Immature natural killer cell (primary cell): ENCODE measurements at places on chromosomes 7 and 10. TPM values are rescaled to one million over a fixed set of nuclear protein-coding genes. Genes with fewer than 3 reads are reported as not detected.

DNA sequence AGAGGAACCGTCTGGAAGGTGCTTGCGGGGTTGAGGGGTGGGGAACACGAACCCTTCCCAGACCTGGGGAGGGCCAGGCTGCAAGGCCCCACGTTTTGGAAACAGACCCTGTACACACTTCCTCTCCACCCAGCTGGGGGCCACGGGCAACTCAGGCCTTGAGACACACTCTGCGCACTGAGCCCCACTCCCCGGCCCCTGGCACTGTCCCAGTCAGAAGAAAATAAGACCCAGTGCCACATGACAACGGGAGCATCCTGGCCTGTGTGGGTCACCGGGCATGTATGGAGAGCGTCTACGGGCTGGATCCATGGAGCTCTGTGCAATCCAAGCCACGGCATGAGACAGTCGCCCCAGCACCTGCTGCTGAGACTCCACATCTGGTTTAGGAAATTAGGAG lies 63.7 kb downstream of the CARD11 start:
- H3K27me3 ChIP-seq: peaks cover 22% of the 10 kb centered on the region
- H3K36me3 ChIP-seq: peaks cover 12% of the 10 kb centered on the region
- peaks cover 90% of the 10 kb centered on the region for H3K4me1 ChIP-seq
- H3K27ac ChIP-seq: peak overlapping the region; percentile 97
- no peak for DNase-seq

Gene FEZF1
- polyA plus RNA-seq: not detected

GRCh38 chr7:149683898-149684297 lies 89.5 kb downstream of the ZNF467 start:
- no peaks in the 10 kb centered on the region for H3K36me3 ChIP-seq
- H3K4me3 ChIP-seq: no peak overlapping the region
- H3K4me1 ChIP-seq: no peaks in the 10 kb centered on the region
- H3K27ac ChIP-seq: no peak overlapping the region
- DNase-seq: no peak

DNA sequence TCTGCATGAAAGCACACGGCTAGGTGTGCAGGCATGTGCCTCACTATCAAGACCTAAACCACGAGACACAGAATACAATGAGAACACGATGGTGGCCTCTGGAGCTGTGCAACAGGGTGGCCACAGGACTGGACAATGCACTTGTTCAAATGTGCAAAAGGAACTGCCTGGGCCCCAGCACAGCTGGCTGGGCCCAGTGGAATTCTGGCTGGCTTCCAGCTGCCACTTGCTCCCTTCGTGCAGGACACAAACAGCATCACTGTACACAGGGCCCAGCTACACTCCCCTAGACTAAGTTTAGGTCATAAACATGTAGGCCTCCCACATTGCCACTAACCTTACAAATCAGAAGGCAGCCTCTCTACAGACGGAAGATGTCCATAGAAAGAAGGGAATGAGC lies 23.4 kb downstream of the DOCK4 start:
- no peak for DNase-seq
- H3K4me1 ChIP-seq: no peaks in the 10 kb centered on the region
- no peaks in the 10 kb centered on the region for H3K36me3 ChIP-seq
- H3K4me3 ChIP-seq: no peak overlapping the region
- H3K27me3 ChIP-seq: peaks cover 5% of the 10 kb centered on the region

GRCh38 chr7:1516586-1517251 lies 12.5 kb upstream of the INTS1 start:
- H3K27me3 ChIP-seq: no peaks in the 10 kb centered on the region
- H3K36me3 ChIP-seq: no peaks in the 10 kb centered on the region
- no peak for DNase-seq
- H3K27ac ChIP-seq: no peak overlapping the region

GRCh38 chr10:107280293-107280692 lies 115.8 kb upstream of the SORCS1 start:
- DNase-seq: no peak
- H3K36me3 ChIP-seq: no peaks in the 10 kb centered on the region
- H3K4me1 ChIP-seq: no peaks in the 10 kb centered on the region
- no peak overlapping the region for H3K27ac ChIP-seq

DNA sequence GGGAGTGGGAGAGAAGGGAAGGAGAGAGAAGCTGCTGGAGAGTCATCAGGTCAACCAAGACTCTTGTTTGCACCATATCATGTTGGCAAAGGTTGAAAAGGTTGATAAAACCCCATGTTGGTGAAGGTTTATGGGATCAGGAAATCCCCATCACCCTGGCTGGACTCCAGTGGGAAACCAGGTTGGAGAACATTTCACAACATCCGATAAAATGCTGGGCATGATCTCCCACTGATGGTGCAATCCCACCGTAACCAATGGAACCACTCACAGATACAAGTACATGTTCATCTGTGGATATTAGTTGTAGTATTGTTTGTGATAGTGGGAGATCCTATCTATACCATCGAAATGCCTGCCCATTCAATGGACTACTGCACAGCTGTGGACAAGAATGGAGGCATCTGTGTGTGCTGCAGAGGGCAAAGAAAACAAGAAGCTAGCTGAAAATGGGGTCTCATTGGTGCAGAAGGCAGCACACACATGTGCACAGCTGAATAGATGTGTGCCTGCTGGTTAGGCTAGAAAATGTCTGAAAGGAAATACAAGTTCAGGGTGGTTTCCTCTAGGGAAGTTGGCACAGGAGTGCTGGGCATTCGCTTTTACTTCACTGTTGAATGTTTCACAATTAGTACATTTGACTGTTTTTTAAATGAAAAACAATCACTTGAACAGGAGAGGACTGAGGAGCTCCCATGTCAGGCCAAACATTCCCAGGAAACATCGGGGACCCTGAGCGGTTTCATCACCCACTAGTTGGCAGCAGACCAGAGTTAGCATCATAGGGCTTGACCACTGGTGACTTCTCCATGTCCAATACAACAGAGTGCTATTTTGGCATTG lies 80.4 kb upstream of the MGMT start:
- no peak overlapping the region for H3K4me3 ChIP-seq
- H3K27ac ChIP-seq: no peak overlapping the region
- DNase-seq: no peak

DNA sequence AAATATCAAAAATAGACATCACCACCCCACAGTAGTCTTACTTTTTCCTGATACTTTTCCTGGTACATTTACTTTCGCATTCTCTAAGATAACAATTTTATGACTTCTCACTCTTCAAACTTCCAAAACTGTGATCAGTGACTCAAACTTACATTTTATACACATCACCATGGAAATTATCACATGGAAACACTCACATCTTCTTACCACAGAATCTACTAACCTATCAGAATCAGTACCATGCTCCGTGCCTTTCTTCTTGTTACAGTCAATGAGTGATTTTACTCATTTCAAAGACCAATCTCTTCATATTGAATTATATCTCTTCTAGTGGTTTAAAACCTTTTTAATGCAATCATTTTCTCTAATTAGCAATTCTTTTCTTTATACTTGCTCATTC lies 120.3 kb downstream of the PTEN start:
- H3K27me3 ChIP-seq: peaks cover 5% of the 10 kb centered on the region
- no peak overlapping the region for H3K4me3 ChIP-seq
- H3K36me3 ChIP-seq: no peaks in the 10 kb centered on the region
- no peak overlapping the region for H3K27ac ChIP-seq
- no peak for DNase-seq

GRCh38 chr7:55498142-55498541 lies 74.2 kb downstream of the VOPP1 start:
- H3K36me3 ChIP-seq: no peaks in the 10 kb centered on the region
- H3K4me3 ChIP-seq: peak overlapping the region; percentile 78
- DNase-seq: peak; percentile 44
- H3K27me3 ChIP-seq: no peaks in the 10 kb centered on the region
- H3K27ac ChIP-seq: peak overlapping the region; percentile 85

DNA sequence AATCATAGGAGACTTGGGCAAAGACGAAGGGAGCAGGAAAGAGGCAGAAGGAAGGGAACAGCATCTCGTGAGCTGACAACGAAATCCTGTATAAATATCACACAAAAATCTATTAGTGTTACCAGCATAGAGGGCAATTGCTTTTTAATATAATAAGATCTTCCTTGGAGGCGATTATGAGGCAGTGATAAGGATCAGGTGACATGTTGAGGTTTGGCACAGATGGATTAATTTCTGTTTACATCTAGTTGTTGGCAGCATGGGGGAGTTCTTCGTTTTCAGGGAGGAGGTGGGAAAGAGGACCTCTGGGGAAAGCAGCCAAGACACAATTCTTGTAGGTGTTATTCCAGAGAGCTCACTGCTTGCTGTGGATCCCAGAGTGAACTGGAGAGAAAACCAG lies 163.8 kb downstream of the PLXNA4 start:
- peaks cover 6% of the 10 kb centered on the region for H3K36me3 ChIP-seq
- peaks cover 2% of the 10 kb centered on the region for H3K27me3 ChIP-seq
- peaks cover 34% of the 10 kb centered on the region for H3K4me1 ChIP-seq
- DNase-seq: no peak
- no peak overlapping the region for H3K27ac ChIP-seq
